ENCODE measurements at places on chromosomes 1 and 21.

DNA sequence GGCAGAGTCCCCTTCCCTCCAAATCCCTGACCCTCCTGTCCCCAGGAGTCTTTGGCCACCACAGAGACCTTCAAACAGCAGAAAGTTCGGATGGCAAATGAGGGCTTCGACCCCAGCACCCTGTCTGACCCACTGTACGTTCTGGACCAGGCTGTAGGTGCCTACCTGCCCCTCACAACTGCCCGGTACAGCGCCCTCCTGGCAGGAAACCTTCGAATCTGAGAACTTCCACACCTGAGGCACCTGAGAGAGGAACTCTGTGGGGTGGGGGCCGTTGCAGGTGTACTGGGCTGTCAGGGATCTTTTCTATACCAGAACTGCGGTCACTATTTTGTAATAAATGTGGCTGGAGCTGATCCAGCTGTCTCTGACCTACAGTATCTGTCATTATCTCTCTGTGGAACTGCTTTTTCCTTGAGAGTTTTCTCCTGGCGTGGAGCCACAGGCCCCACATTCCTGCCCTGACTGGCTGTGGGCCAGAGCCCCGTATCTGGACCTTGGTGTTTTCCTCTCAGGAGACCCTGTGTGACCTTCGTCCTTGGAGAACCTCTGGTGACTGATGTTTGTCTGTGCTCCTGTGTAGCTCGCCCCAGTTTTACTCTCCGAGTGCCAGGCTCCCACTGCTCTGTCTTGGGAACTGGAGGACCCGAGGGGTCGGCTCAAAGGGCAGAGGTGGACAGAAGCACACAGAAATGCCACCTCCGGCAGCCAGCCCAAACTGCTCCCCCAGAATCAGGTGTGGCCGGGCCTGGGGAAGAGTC lies 4.8 kb downstream of the SLC27A3 start:
- no peak for DNase-seq

- no peak for DNase-seq
Measured at GRCh38 chr1:6489383-6489765, 2.1 kb downstream of the PLEKHG5 start.

- DNase-seq: no peak
Measured at GRCh38 chr21:17441370-17441769, 71.5 kb upstream of the CXADR start.

DNA sequence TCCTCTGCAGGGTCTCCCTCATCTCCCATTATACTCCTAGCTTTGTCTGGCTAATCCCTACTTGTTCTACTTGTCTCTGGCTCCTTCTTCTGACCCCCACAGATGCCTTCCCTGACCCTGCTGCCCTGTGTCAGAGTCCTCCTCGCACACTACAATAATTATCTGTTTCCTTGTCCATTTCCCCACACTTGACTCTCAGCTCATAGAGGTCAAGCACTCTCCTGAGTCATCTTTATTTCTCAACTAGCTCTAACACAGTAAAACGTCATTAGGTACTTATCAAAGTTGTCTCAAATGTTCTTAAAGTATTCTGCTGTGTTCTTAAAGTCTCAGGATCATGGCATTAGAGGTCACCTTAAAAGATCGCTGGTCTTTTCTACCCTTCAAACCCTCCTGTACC lies 47.1 kb downstream of the C8A start:
- no peak for DNase-seq

DNA sequence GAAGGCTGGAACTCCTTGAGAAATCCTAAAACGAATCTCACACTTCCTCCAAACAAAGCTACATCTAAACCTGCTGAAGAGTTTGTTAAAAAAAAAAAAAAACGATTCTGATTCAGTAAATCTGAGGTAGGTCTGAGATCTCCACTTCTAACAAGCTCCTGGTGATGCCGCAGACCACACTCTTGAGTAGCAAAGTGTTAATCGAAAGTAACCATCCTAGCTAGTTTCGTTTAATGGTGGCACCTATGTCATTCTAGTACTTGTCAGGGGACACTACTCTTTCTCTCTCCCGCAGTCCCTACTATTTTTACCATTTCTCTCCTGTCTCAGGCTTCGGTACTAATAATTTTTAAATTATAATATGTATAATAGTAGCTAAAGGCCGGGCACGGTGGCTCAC lies 2.1 kb downstream of the CLCC1 start:
- DNase-seq: no peak

DNA sequence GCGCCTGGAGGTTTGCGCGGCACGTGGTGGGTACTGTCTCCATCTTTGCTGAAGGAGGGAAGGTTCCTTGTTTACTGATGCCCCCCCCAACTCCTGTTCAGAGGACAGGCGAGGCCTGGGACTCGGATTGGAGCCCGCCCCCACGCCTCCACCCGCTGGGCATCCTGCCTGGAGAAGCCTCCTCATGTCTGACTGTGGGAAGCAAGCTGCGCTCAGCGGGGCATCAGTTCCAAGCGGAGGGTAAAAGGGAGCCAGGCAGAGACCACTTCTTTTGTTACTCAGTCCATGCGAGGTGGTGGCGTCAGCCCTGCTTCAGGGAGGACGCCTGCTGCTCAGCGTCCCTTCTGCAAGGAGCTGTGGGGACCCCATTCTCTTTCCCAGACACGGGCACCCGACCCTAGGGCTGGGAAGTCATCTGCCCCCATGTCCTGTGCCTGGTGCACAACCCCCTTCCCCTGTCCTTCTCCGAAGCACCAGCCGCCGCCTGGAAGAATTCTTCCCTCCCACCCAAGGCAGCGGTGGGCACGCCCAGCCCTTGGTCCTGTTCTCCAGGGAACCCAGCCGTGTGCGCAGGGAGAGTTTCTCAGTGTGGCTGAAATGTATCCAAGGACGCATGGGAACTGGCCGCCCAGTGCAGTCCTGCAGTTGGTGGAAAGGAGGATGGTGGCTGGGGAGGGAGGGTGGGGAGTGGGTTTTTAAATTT lies 414.0 kb downstream of the CAMTA1 start:
- no peak for DNase-seq

DNA sequence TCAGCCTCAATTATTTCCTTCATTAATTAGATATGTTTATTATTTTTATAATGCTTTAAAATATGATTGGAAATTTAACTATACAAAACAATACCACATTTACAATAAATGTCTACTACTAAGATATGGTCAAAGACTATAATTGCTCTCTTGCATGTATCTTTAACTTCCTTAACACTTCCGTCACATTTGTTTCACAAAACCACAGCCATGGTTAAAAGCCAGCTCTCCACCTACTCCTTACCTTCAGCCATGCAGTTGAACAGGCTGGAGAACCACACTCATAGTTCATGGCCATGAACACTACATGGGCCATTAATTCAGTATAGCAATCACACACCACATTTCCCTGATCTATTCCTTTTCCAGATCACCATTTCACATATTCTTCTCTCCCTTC lies 72.2 kb downstream of the NME7 start:
- no peak for DNase-seq

- no peak for DNase-seq
Measured at GRCh38 chr21:31659286-31659535, 282 bp upstream of the SOD1 start.

GRCh38 chr1:46077644-46078043 lies 54.8 kb downstream of the PIK3R3 start:
- DNase-seq: no peak

Measured in stimulated activated CD8-positive, alpha-beta memory T cell treated with anti-CD3 and anti-CD28 coated beads, Interleukin-4, amount 100 ng/mL, for 1 hour (primary cell).